ENCODE measurements at places on chromosomes 6 and 20.

GRCh38 chr20:22579119-22579427, 5.3 kb downstream of the FOXA2 start:
- DNase-seq, result no peak

GRCh38 chr20:58993332-58994248, 12.5 kb downstream of the NELFCD start:
- no peak for DNase-seq

DNA sequence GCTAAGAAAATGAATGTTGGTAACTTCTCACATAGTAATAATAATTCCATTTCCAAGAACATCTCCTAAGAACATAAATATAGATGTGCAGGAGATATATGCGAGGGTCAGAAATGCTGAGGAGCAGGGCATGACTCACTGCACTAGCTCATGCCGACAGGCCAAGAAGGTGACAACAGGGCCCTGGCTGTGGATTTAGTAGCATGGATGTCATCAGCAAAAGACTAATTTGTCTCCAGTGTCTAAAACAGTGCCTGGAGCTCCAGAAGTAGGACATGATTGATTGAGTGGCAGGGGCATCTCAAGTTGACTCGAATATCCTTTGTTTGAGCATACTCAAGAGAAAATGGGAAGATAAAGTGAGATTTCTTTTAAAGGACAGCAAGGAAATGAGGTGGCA, 207.0 kb upstream of the FOXA2 start:
- DNase-seq, result no peak

GRCh38 chr6:118509009-118509617, 39.0 kb upstream of the PLN start:
- peak; percentile 34 for DNase-seq

- no peak for DNase-seq
These were observed 38.3 kb downstream of the ARHGAP18 start for GRCh38 chr6:129671442-129672340.

- peak; percentile 33 for DNase-seq
These were observed 250.1 kb downstream of the ATXN1 start for GRCh38 chr6:16511040-16511660.

DNA sequence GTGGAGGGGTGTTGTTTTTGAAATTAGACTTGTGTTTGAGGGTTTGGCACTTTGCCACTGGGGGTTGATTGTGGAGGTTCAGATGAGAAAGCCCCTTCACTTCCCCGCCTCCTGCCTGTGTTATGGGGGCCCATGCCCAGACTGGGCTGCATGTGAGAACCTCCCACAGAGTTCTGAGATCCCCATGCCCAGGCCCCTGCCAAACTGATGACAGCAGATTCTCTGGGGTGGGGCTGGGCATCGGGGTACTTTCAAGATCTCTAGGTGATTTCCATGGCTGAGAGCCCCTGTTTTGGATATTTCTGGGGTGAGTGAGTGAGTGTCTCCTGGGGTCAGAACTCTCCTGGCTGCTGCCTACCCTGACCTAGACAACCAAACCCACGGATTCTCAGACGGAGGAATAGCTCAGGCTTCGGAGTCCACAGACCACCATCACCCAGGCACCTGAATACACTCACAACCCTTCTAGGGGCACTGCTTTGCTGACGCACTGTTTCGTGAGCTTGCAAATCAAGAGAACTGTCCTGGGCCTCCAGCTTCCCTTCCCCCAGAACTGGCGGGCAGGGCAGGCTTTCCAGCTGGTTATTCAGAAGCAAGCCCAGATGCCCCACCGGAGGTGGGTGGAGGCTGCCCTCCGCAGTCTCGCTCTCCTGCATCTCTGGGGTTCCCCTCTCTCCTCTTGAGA, 6.3 kb downstream of the BCAS1 start:
- DNase-seq, result no peak

DNA sequence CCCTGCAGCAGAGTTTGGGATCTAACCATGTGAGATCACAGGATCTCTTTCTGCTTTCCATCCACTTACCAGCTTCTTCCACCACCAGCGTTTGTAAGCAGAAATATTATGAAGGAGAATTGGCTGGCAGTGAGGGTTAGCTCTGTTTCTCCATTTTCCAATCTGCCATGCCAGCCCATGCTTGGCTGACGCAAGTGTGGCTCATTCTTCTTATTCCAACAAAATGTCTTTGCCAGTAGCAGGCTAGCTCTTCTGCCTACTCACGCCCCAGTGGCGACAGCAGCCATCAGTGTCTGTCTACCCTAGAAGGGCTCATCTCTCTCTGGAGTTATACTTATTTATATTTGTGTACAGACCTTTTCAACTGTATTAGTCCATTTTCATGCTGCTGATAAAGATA, 286.2 kb downstream of the FARS2 start:
- DNase-seq, result no peak

GRCh38 chr6:53802582-53802981, 7.8 kb downstream of the LRRC1 start:
- no peak for DNase-seq

DNA sequence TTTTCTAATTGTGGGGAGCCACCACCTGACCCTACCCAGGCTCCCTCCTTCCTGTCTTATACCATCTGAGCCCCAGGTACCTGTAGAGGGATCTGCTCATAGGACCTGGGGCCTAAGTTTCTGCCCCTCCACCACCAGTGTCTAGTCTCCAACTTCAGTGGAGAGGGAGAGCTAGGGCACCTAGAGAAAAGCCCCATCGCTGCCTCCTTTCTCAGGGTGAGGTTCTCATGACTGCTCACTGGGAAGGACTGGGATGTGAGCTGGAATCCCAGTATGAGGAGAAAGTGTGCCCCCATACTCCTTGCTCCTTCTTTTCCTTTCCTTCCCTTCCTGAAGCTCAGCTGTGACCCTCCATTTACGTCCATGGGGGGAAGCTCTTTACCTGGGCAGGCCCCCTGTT, 231.6 kb downstream of the LRFN2 start:
- DNase-seq, result no peak

DNA sequence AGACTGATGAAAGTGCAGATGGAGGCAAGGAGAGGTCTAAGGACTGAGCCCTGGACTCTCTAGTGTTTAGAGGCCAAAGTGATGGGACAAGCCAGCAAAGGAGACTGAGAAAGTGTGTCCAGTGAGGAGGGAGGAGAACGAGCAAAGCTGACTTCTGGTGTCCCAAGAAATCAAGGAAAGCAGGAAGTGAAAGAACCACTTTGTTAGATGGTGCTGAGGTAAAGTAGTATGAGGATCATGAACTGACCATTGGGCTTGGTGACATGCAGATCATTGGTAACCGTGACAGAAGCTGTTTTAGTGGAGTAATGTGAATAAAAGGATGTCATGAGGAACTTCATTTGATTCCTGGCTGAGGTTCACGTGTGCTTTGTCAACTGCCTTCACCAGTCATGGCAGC, 108.4 kb downstream of the SLX4IP start:
- no peak for DNase-seq

DNA sequence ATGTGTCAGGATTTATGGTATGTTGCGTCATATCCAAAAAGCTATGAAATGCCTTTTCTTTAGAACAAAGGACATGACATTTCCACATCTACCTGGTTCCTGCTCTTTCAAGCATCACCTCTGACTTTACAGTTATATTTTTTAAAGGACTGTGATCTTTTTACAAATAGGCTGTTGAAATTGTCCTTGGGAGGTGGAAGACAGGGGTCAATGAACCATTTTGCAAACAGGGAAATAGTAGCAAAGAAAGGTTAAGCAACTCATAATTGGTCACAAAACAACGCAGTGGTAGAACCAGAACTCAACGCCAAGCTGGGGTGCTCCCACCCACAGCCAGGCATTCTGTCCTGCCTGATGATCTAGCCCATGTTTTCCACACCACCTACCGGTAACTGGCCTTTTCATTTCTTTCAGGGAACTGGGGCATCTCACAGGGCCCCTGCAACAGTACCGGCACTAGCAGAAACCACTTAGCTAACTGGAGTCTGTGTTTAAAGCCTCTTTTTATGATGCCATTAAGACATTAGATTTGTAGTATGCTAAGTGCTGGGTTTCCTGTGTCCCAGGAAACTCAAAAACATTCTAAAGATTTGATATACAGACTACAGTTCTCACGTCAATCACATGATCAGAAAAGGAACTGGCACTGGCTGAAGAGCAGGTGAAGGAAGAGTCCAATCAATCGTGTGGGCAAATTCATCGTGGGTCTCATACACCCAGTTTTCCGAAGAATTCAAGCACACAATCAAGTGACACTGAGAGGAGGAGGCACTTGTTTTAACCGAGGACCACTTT, 13.9 kb downstream of the ZNF217 start:
- DNase-seq, result no peak

GRCh38 chr6:68343901-68344300, 291.2 kb upstream of the ADGRB3 start:
- DNase-seq, result peak; percentile 62

DNA sequence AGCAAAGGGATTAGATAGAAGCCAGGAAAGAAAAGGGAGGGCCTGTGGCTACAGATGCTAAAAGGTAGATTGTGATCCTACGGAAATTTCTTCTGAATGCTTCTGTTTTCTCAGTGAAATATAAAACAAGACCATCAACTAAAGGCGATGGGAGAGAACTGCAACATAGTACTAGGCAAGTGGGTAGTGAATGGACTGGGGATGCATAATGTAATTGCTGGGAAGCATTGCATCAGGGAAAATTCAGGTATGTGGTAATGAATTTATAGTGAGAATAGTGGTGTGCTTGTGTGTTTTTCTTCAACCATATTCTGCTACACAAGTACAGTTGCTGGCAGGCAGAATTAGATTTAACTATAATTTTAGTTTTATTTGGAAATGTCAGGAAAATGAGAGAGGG, 156.6 kb downstream of the OPN5 start:
- no peak for DNase-seq

GRCh38 chr6:136016228-136017225, 165.0 kb downstream of the PDE7B start:
- DNase-seq, result no peak

DNA sequence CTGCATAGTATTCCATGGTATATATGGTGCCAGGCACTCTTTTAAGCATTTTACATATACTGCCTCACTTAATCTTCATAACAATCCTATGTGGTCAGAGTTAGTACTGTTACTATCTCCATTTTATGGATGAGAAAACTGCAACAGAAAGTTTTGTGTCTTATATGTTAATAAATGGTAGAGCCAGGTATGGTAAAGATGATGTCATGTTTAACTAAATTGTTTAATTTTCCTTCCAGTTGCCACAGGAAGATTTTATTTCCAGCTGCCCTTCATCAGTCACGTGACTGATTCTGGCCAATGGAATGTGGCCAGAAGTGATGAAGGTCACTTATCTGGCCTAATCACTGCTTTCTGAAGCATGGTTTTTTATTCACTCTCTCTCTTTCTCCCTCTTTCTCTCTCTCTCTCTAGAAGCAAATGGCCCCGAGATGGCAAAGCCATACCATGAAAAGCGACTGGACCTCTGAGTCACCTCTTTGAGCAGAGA, 75.7 kb upstream of the BTBD3 start:
- DNase-seq, result no peak

DNA sequence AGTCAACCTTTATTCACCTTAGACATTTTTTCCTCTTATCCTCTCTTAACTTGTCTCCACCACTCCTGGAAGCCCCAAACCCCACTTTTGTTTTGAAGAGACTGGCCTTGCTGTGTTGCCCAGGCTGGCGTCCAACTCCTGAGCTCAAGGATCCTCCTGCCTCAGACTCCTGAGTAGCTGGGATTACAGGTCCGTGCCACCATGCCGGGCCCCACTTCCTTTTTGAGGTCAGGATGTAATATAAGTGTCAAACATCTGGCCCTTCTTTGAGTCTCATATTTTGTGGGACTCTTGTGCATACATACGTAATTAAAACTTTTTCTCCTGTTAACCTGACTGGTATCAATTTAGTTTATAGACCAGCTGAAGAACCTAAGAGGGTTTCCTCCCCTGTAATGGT, 1.4 kb upstream of the CDK19 start:
- DNase-seq, result no peak

- no peak for DNase-seq
These were observed 360.7 kb downstream of the SAMD5 start for GRCh38 chr6:147869201-147869600.

- no peak for DNase-seq
These were observed 73.1 kb downstream of the PHACTR2 start for GRCh38 chr6:143750877-143751276.

GRCh38 chr6:141472162-141472928, 660.4 kb upstream of the GJE1 start:
- DNase-seq, result no peak

DNA sequence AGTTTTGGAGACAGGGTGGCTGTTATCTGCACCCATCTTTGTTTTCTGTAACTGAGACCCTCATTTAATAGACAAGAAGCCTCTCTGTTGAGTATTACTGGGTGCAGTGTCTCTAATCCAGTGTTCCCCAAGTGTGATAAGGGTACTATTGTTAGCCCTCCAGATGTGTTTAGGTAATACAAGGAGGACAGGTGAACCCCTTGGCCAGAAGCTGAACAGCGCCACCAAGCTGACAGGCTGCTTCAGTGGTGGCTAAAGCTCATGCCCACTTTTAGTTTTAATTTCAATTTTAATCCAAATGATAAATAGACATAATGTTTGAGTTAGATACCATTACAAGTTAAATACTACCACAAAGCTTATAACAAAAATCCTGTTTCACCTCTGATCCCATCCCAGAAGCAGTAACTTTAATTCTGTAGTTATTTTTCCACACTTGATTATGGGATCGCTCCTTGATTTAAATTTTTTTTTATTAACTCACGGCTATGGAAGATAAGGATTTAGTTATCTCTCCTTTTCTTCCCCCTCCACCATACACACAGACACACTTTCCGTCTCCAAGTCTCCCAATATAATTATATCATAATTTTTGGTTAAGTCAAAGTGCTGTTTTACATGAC, 8.4 kb upstream of the STK35 start:
- peak; percentile 57 for DNase-seq

DNA sequence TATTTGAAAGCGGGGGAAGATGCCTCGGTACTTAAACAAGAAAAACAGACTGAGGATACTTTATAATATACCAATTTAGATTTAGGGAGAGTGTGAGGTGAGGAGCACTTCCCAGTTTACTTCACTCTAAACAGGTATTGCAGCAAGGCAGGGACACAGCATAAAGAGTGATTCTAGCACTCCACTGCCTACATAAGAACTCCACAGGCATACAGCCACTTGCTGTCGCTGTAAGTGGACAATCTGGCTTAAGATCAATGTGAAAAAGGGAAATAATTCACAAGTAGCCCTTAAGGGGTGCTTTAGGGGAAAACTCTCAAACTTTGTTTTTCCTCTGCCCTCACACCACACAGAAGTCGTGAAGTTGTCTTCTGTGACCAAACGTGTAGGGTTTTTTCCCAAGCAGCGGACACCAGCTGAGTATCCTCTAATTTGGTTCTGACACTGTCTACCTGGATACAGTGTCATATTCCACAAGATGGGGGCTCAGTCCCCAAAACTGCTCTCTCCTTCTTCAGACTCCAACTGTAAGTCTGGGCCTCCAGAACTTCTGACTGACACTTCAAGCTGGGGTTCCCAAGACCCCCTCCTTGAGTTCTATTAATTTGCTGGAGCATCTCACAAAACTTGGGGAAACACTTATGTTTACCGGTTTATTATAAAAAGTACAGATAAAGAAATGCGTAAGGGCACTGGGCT, 9.3 kb downstream of the ADNP start:
- no peak for DNase-seq

DNA sequence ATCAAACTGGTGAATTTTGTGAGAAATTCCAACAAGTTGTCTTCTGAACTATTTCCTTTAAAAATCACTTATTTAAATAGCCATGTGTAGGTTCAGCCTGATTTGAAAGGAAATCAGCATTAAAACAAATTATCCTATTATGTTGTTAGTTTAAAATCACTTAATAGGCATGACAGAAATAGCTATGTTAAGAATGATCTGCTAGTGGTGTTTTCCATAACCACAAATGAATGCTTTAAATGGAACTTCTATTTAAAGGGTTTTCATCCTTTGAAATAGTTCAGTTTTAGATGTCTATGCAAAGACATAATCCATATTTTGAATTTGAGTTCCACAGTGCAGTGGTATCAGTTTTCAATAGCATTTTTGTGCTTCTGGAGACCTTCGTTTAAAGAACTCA, 120.1 kb downstream of the PLEKHG1 start:
- DNase-seq, result no peak
